ENCODE measurements at places on chromosomes 3 and 15. TPM values are rescaled to one million over a fixed set of nuclear protein-coding genes. Genes with fewer than 3 reads are reported as not detected.

TMEM89 gene
- not detected for total RNA-seq

CCDC39 gene
- not detected for total RNA-seq

GP5 gene
- 1.3 TPM for total RNA-seq

SHC4 gene
- total RNA-seq, result 0.66 TPM

All from activated CD8-positive, alpha-beta T cell treated with anti-CD3 and anti-CD28 coated beads, Interleukin-2, amount 10 ng/mL, durations not matched to agents 7 days and 5 days (primary cell).